ENCODE measurements at places on chromosomes 7 and 10. TPM values are rescaled to one million over a fixed set of nuclear protein-coding genes. Genes with fewer than 3 reads are reported as not detected.

The SHH gene
- 0.08 TPM for total RNA-seq

The SNX10 gene
- total RNA-seq: not detected

The CAV2 gene
- total RNA-seq: 89.0 TPM

The HMX3 gene
- total RNA-seq: not detected

The GOLGA7B gene
- 0.29 TPM for total RNA-seq

The ZPBP gene
- not detected for total RNA-seq

The PTCD1 gene
- total RNA-seq: 12.3 TPM

The ASIC3 gene
- 5.5 TPM for total RNA-seq

The CRTAC1 gene
- not detected for total RNA-seq

The AGR2 gene
- total RNA-seq: not detected

The KIF11 gene
- total RNA-seq: 1.9 TPM

The KIN gene
- 8.6 TPM for total RNA-seq

The H2BK1 gene
- not detected for total RNA-seq

The OR9A2 gene
- total RNA-seq: not detected

The BAMBI gene
- 0.47 TPM for total RNA-seq

The ALOX5 gene
- total RNA-seq: not detected

The PRRT4 gene
- total RNA-seq: 4.2 TPM

The FAS gene
- total RNA-seq: 21.3 TPM

The MEOX2 gene
- total RNA-seq: 2.3 TPM

The URGCP gene
- total RNA-seq: 41.6 TPM

The CCDC146 gene
- 3.4 TPM for total RNA-seq

The TRIM74 gene
- not detected for total RNA-seq

The EN2 gene
- total RNA-seq: 1.7 TPM

The FAM180A gene
- total RNA-seq: 2.6 TPM

The PDCD11 gene
- total RNA-seq: 32.3 TPM

The ADO gene
- total RNA-seq: 34.9 TPM

The SLC35G1 gene
- total RNA-seq: 3.9 TPM

The GCK gene
- 0.13 TPM for total RNA-seq

The PRSS1 gene
- total RNA-seq: not detected

The OR2F1 gene
- total RNA-seq: not detected

The ZNF239 gene
- 1.7 TPM for total RNA-seq

The COL28A1 gene
- total RNA-seq: 2.2 TPM

The TAS2R5 gene
- 0.52 TPM for total RNA-seq

The ZNHIT1 gene
- 116 TPM for total RNA-seq

The BTBD16 gene
- 1.2 TPM for total RNA-seq

The JAKMIP3 gene
- total RNA-seq: 0.11 TPM

The CYP2C19 gene
- 0.08 TPM for total RNA-seq

All from myocyte (in vitro differentiated cells).